ENCODE measurements at places on chromosomes 13 and 19.
A peak's percentile ranks its signal among the peaks of the same experiment; 100 is the strongest.

DNA sequence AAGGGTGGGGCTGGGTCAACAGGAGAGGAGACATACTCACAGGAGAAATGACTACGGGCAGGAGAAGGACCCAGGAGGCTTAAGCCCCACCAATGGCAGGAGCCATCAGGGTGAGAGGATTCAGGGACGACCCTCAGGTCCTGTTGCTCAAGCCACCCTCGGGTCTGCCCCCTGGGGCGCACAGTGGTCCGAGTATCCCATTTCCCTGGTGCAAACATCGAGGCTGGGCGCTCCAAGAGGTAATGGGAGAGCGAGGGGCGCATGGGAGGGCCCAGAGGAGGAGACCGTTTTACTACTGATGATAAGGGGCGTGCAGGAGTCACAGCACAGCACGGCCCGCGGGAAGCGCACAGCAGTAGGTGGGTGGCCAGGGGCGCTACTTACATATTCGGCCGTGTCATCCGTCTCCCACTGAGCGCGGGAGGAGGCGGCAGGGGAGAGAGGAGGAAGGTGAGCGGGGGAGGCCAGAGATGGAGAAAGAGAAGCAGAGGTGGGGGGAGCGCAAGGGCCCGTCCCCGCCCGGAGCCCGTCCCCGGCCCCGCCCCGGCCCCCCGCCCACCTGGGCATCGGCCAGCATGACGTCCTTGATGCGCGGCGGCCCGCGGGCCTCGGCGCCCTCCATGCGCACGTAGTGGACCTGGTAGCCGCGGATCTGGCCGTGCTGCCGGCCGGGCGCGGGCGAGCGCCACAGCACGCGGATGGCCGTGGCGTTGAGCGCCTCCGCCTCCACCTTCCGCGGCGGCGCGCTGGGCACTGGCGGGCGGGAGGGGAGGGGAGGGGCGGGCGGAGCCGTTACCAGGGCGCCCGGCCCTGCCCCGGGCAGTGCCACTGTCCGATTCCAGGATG, 111.5 kb downstream of the PTPRS start:
- no peak for DNase-seq

GRCh38 chr19:49150106-49150943, 4.9 kb downstream of the HRC start:
- DNase-seq: no peak

- DNase-seq: no peak
Observed at GRCh38 chr19:53659292-53659691, 27.5 kb downstream of the DPRX start.

DNA sequence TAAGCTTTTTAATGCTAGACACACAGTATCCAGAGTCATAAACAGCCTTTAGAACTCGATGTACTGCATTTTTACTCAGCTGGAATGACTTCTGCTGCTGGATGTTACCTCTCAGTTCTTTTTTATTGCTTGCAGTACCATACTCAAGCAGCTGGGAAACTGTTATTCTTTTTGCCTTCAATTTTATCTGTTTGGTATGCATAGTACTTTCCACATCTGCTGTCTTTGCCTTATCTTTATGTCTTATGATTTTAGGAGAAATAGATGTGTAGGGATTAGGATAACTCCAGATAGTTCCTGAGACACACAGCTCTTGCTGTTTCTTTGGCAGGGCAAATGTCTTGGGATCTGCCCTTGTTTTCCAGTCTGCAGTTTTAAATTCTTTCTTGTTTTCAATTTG, 31.5 kb downstream of the TEX30 start:
- DNase-seq: no peak

DNA sequence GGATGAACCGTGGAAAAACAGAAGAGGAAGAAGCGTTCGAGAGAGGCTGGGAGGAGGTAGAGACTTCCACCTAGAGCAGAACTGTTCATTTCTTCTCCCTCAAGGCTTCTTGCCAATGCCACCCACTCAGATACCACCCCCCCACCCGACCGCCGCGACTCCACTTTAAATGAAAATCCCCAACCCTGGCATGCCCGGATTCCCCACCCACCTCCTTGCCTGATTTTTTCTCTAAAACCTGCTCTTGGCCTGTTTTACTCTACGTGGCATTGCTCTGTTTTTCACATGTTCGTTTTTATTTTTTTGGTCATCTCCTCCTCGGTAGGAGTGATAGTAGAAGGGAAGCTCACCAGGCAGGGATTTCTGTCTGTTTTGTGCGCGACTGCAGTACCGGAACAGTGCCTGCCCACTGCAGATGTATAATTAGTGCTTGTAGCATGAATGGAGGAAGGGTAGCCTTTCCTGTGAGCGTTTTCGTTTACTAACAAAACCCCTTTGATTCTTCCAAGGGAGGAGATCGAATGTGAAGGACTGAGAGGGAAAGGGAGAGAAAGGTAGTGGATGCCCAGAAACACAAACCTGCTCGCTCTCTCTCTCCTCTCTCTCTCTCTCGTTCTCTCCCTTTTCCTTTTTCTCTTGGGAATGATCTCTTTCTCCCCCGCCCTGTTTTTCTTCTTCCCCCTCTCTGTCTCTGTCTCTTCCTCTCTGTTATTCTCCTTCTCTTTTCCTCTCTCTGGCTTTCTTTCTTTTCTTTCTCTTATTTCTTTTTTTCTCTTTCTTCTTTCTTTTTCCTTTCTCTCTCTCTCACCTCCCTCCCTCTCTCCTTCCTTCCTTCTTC, 2.2 kb downstream of the CD70 start:
- DNase-seq: peak; percentile 32

DNA sequence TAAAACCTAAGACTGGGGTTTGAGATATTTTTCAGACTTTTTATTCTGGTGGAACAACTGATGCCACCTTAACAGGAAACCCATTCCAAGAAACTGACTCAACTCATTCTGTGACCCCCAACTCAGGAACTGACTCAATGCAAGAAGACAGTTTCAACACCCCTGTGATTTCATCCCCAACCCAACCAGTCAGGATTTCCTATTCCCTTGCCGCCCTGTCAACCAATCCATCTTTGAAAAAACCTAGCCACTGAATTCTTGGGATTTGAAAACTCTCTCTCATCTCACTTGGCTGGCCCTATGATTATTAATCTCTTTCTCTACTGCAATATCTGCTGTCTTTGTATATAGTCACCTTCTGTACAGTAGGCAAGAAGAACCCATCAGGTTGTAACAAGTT, 1211.9 kb upstream of the ATXN8OS start:
- no peak for DNase-seq

GRCh38 chr19:13640611-13641010, 123.7 kb upstream of the MRI1 start:
- no peak for DNase-seq

DNA sequence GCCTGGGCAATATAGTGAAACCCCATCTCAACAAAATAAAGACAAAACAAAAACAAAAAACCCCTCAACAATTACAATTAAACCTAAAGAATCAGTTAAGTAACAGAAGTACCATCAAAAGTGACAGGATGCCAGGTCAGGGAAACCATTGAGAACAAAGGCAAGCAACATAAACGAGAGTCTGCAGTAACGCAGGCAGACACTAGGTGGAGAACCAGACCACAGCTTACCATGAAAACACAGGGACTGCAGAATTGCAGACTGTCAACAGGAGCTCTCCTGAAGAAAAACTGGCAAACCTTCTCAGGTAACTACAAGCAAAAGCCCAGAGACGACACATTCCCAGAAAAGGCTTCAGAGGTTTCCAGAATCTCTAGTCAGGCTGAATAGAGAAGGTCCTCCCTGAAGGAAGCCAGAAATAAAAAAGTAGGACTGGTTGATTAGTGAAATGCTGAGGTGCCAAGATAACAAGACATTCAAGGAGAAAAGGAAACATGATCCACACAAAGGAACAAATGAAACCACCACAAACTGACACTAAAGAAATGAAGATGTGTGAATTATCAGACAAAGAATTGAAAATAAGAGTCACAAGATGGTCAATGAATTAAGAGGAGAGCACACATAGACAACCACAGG, 2.2 kb upstream of the ZNF665 start:
- peak; percentile 48 for DNase-seq

DNA sequence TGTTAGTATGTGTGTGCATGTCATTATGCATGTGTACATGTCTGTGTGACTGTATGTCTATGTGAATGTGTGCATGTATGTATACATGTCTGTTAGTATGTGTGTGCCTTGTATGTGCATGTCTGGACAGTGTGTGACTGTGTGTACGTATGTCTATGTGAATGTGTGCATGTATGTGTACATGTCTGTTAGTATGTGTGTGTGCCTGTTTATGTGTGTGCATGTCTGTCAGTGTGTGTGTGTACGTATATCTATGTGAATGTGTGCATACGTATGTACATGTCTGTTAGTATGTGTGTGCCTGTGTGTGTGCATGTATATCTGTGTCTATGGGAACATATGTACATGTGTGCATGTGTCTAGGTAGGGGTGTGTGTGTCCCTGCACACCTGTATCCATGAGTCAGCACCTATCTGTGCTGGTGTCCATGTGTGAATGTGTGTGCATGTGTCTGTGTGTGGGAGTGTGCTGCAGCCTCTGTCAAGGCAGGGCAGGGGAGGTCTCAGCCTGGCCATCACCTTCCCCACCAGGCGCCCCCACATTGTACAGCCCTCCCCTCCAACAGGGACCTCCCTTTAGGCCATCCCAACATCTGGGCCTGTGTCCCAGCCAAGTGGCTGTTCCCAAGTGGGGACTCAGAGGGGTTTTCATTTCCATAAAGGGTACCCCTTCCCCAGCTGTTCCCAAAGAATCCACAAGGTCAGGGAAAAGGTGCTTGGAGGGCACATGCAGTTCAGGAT, 4.4 kb downstream of the GAS6 start:
- no peak for DNase-seq

DNA sequence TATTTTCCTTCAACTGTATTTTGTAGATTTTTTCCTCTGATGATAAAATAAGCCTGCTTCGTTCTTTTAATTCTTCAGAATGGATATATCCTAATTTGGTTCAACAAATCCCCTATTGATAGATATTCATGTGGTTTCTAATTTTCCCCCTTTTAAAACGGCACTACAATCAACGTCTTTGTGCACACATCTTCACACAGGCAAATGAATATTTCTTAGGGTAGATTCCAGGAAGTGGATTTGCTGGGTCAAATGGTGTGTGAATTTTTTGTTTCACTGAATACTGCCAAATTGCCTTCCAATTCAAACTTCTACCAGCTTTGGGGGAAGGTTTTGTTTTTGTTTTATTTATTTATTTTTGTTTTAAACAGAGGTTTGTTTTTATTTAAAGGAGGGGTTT, 287.2 kb downstream of the FOXO1 start:
- DNase-seq: no peak
